ENCODE measurements at places on chromosomes 12 and 14.

GRCh38 chr12:15209782-15210181 is 11.4 kb downstream of the RERG start:
- no peak for DNase-seq

DNA sequence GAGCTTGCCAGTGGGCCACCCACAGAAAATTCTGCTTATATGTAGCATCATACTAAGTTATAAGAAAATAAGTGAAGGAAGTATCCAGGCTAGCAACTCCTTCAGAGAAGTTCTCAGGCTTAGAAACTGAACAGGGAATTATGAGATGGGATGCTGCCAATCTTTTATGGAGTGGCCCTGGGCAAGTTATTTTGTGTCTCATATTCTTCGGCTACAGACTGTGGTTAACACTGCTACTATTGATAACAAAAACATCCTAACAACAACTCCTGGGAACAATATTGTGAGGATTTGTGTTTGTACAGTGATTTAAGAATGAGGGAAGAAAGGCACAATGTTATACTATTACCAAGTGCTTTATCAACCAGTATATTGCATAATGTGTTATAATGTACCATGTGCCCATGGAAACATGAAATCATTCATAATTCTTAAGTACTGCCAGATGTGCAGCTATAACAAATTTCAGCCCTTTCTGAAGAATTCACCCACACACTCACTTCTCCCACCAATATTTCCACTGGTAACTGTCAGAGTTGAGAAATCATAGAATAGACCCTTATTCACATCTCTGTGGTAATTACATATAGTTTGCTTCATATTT is 113.3 kb upstream of the SOX5 start:
- no peak for DNase-seq

- no peak for DNase-seq
Observed at GRCh38 chr12:75953312-75953906, 78.2 kb downstream of the PHLDA1 start.

DNA sequence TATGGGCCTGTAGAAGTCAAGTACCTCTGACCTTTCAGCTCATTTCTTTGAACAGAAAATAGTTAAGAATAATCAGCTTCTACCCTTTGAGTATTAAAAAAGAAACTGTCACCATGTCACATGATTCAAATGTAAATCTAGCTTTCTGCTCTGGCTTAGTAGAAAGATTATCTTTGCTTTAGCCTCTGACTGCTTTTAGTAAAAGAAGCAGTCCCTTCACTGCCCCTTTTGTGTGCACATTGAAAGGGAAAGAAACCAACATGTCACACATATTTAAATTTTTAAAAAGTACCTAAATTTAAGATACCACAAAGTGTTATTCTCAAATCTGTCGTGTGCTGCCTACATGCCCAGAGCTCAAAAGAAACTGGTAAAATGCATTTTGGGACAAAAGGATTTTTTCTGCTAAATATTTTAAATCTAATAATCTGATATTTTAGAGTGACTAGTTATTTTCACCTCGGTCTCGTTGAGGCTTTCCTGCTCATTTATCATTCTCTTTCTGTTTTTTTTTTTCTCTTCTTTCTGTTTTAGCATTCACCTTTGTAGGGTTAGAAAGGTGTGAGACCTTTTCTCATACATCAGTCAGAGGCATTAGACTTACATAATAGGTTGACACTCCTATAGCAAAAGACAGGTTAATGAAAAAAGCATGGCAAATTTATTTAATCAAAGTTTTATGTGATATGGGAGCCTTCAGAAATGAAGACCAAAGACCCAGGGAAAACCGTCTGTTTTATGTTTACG is 41.3 kb downstream of the SLC16A7 start:
- DNase-seq, result no peak

- DNase-seq, result no peak
Observed at GRCh38 chr12:106883426-106883825, 72.3 kb upstream of the TMEM263 start.

Measured in vagina (tissue), 2 donors.